ENCODE measurements at places on chromosomes 13 and 19.
A peak's percentile ranks its signal among the peaks of the same experiment; 100 is the strongest.

GRCh38 chr13:97478247-97478646, 44.3 kb downstream of the RAP2A start:
- DNase-seq = no peak

GRCh38 chr19:7820588-7820987, 9.4 kb upstream of the EVI5L start:
- no peak for DNase-seq

DNA sequence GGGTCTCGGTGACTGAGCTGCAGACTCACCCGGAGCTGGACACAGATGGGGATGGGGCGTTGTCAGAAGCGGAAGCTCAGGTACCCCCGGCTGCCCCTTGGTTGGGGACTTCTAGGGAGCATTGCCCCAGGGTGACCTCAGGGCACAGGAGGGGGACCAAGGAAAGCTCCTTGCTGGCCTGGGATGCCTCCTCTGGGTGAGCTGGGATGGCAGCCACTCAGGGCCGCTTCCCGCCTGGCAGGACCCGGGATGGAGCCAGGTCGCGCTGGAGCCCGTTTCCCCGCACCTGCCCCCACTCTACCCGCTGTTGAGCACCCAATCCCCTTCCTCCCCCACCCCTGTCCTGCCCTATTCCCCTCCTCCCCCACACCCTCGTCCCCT, 10.8 kb downstream of the PRKCSH start:
- DNase-seq = no peak

DNA sequence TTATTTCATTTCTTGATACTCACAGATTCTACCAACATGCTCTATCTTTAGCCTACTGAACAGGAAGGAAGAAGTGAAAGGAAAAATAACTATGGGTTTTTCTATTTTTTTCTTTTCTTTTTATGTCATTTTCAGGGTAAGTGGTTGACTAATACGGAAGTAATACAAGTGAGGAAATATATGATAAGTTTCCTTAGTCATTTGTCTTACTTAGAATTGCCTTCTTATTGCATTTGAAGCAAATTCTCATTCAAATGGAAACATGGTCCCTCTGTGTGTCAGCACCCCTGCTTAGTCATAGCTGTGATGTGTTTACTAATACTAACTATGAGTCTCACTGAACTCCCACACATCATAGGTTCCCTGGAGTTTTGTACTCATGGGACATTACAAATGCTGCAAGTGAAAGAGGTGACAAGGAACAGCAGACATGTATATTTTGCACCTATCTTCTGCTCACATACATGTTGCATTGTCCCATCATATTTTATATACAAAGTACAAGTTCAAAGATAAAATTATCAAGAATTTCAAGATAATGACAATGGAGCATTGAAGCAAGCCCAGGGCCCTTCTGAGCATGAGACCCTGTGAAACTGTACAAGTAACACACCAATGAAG, 60.1 kb downstream of the DCT start:
- DNase-seq = peak; percentile 4

DNA sequence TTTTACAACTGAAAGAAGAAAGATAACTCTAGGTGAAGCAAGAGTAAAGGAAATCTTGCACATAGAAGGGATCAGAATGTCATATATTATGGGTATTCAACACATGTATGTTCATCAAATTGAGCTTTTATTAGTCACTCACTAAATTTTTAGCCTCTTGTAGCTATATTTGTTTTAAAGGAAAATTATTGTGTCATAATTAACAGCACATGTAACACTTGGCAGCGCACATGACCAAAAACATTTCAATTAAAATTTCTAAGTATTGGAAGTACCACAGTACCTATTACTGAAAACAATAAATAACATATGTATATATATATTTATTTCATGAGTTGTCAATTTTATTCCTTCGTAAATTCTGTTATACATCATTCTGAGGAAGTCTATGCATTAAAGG, 2800.4 kb downstream of the PCDH9 start:
- no peak for DNase-seq

- no peak for DNase-seq
These were observed 200.3 kb downstream of the DIAPH3 start for GRCh38 chr13:59963383-59963782.

DNA sequence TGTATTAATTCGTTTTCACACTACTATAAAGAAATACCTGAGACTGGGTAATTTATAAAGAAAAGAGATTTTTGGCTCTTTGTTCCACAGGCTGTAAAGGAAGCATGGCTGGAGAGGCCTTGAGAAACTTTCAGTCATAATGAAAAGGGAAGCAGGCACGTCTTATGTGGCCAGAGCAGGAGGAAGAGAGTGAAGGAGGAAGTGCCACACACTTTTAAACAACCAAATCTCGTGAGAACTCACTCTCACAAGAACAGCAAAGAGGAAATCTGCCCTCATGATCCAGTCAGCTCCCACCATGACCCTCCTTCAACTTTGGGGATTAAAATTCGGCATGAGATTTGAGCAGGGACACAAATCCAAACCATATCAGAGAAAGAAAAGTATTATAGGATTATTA, 1255.9 kb upstream of the MIR17HG start:
- no peak for DNase-seq

DNA sequence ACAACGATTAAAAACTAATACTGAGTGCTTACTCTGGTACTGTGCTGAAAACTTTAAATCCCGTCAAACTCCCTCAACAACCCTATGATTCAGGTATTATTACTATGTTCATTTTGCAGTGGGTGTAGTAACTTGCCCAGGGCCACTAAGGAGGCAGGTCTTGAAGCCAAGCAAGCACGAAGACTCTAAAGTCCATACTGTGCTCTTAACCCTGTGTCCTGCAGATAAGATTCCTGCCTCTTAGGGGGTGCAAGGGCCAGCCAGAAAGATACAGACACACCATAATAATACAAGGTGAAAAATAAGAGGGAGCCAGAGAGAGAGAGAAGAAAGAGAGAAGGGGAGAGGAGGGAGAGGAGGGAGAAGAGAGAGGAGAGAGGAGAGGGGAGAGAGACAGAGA, 95.5 kb downstream of the CDADC1 start:
- no peak for DNase-seq

- DNase-seq = no peak
These were observed 12.5 kb downstream of the NOP53 start for GRCh38 chr19:47757617-47758442.

DNA sequence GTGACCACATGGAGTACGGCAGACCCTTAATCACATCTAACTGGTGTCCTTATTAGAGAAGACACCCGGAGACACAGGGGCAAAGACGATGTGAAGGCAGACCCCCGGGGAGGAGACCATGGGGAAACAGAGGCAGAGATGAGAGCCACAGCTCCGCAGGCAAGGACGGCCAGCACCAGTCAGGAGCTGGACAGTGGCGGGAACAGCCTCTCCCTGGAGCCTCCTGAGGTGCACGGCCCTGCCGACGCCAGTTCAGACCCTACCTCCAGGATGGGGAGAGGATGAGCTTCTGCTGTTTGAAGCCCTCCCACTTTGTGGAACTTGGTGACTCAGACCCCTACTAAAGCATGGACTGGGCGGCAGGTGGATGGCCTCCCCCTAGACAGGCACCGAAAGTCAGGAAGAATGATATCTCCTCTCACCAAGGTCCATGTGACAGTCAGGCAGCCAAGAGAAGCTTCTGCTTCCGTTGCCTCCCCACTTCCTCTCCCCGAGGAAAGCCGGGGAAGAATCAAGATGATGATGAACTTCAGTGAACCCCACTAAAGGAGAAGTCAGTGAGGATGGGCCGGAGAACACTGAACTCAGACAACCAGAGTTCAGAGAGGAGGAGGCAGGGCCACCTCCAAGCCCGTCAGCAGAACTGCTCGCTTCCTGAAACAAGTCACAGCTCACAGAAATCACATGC, 25.4 kb downstream of the RAB20 start:
- no peak for DNase-seq

- no peak for DNase-seq
These were observed 260.4 kb downstream of the NALCN start for GRCh38 chr13:101155920-101156319.

- DNase-seq = peak; percentile 68
These were observed 150.5 kb downstream of the COL4A1 start for GRCh38 chr13:110156301-110157049.

DNA sequence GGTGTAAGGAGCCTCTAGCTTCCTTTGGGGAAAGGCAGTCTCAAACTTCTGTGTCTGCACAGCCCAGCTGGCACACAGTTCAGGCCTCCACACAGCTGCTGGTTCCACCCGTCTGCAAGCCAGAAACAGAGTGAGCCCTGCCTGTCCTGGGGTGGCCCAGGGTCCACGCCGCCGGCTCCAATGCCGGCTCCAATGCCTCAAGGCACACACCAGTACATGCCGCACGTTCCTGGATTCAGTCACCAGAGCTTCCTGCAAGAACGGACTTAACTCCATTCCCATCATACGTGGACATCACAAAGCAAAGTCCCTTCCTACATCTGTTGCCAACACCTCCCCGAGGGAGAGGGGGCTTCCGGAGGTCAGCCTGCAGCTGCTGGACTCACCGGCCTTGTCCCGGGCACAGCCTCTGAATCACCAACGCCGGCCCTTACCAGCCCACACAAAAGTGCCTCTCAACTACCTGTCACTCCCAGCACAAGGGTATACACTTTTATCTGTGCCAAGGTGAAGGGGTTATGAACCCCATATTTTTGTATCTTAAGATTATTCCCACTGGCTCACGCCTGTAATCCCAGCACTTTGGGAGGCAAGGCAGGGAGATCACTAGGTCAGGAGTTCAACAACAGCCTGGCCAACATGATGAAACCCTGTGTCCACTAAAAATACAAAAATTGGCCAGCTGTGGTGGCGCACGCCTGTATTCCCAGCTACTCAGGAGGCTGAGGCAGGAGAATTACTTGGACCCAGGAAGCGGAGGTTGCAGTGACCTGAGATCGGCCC, 8.5 kb downstream of the SH3GL1 start:
- peak; percentile 53 for DNase-seq

DNA sequence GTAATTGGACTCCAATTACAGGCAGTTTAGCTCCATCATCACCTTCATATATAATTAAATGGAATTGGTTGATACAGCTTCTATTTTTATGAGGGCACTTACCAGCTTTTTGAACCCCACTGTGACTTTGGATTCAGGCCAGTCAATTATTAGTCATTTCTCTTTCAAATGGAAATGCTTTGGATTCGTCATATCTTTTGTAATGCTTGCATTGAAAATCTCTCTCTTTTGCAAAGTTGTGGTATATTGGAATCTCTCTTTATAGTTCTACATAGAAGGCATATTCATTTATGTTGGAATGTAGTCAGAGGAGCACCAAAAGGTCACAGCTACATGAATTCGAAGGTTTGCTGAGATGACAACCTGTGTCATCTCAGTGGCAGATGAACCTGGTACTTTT, 1074.3 kb upstream of the SLC10A2 start:
- peak; percentile 66 for DNase-seq

GRCh38 chr19:7874076-7874896, at the start of gene PRR36:
Gene PRR36 (minus strand): TSS chr19:7874390. CDS start chr19:7873689, 701 bp downstream.
- DNase-seq = peak; percentile 78

- DNase-seq = no peak
These were observed 4.8 kb downstream of the ADPRHL1 start for GRCh38 chr13:113448545-113448884.

- peak; percentile 69 for DNase-seq
These were observed 9.0 kb upstream of the LTBP4 start for GRCh38 chr19:40592170-40592569.

GRCh38 chr19:47102346-47103060, 11.1 kb downstream of the ZC3H4 start:
- peak; percentile 34 for DNase-seq

- no peak for DNase-seq
These were observed 385.1 kb upstream of the HTR2A start for GRCh38 chr13:47281991-47282390.

DNA sequence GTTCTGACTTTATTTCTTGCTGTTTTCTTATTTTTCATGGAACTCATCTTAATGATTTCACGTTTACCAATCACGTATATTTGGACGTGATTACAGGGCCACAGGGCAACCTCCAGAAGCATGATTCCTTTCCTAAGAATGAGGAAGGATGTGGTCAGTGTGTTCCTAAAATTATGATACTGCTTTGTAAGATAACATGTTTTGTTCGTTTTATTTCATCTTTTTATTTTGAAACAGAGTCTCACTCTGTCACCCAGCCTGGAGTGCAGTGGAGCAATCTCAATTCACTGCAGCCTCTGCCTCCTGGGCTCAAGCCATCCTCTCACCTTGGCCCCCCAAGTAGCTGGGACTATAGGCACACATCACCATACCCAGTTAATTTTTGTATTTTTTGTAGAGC, 24.8 kb upstream of the LAIR1 start:
- no peak for DNase-seq

GRCh38 chr13:26895081-26895807, 134.7 kb upstream of the GPR12 start:
- no peak for DNase-seq

DNA sequence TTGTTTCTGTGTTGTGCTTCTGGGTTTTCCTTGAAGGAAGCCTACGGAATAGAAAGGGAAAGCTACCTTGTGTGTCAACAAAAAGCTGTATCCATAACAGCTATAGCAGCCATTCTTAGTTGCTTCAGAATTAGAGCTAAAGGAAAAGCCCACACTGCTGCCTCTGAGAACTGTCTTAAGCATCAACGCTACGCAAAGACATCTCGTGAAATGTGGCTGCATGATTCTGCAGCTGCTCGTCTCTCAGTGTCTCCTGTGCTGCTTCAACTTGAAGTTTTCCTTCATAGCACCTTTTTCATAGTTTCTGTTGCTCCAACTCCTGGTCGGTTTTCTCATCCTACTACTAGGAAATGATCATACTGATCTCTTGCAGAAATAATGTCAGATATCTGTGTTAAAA, 140.9 kb upstream of the MAB21L1 start:
- no peak for DNase-seq

GRCh38 chr13:111115061-111115964, at the start of gene ARHGEF7:
Gene ARHGEF7 (plus strand): TSS chr13:111115310. CDS start chr13:111115527, 217 bp downstream.
- DNase-seq = peak; percentile 56

DNA sequence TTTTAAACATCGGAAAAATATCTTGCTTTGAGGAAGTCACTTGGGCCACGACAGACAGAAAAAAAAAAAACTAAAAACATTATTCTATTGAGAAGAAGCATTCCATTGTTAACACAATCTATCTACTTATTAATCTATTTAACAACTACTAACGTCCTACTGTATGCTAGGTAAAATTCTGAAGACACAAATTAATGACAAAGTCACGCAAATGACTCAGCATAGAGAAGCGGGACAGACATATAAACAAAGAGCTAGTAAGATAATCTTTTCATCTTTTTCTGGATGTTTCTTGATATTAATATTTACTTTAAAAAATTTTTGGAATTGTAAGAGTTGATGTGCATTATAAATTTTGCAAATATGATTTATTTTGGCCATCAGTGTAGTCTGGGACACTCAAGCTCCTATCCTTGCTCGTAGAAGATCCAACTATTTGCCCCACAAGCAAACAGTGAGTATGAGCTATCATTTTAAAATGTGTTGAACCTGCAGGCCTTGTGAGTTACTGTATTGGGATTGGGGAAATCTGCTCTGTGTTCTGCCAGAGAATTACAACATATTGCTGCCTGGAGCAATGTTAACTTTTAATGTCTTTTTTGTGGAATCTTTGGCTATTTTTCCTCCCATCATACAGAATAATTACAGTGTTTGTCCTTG, 109.1 kb downstream of the PCDH9 start:
- DNase-seq = no peak

DNA sequence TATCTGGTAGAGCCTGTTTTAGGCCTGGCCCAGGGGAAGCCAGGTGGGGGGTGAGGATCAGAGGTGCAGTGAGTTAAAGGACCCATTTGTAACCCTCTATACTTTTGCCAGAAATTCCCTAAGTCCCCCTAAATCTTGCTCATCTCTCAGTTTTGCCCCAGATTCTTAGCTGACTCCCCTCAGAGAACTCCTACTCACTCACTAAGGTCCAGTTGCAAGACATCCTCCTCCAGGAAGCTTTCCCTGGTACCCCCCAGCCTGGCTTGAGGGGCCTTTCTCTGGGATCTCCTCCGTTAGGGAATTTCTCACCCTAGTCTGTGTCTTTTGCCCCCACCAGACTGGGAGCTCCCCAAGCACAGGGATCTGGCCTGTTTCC, 1.9 kb downstream of the TSKS start:
- DNase-seq = no peak
